NCI-H1436 treated with DMSO at 0.1 percent for 48 hours (cell line): ENCODE measurements at places on chromosomes 7 and 10.

GRCh38 chr10:116567335-116567734 lies 21.6 kb downstream of the PNLIP start:
- DNase-seq, result no peak

- no peak for DNase-seq
Observed at GRCh38 chr10:58593008-58593407, 80.3 kb downstream of the BICC1 start.

GRCh38 chr7:1914743-1915142 lies 244.7 kb downstream of the ELFN1 start:
- no peak for DNase-seq

DNA sequence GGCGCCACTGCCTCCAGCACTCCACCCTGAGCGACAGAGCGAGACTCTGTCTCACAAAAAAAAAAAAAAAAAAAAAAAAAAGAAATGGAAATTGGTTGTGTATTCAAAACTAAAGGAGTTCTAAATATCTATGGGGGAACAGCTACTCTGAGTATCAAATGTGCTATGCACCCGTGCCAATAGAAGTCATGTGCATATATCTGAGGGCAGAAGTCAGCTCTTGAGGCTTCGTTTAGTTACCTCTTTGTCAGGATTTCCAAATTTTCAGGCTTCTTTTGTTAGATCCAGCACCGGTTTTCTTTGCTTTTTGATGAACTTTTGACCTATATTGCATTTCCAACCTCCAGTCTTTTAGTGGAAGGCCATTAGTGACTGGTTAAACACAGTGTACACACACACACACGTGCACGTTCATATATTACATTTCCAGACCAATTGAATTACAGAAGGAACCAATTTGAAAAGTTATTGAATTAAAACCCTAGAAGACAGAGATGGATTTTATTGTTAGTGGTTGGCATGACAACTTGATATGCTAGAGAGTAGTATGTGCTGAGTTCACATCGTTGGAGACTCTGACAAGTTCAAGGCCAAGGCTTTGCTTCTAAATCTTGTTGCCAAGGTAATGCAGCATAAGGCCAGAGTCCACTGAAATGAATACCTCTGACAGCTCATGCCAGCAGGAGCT lies 33.1 kb upstream of the ADD3 start:
- DNase-seq, result no peak

DNA sequence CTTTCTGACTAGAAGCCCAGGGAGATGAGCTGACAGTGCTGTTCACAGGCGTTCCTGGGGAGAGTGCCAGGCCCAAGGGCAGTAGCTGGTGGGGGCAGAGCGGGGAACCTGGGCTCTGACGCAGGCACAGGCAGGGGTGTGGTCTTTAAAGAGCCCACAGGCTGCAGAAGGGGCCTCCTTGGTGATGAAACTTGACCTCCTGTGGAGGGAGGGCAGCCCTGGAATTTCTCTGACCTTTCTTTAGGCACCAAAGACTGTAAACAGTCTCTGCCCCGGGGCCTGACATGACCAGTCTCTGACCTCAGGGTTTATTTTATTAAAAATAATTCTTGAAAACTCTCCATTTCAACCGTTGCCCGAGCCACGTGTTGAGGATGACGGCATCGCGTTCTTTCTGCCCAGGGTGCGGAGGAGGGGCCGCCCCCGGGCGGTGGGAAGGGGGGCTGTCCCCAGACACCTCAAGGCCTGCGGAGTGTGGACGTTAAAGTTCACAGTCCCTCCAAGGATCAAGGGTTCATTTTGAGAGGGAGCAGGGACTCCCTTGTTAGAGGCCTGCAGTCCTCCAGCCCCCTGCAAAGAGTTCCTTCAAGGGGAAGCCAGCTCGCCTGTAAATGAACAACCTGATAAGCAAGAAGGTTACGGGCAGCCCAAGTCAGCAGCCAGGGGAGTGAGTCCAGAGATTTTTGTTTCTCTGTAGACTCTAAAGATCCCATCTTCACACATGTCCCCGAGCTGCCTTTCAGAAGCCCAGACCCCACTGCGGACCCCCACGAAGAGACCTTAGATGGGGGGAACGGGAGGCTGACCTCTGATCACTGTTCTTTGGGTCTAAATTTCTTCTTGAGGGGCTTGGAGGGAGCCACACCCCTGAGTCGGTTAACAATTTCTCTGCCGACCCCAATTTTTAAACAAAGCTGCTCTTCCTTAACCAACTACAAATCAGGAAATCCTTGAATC lies 128.9 kb downstream of the VIPR2 start:
- no peak for DNase-seq

DNA sequence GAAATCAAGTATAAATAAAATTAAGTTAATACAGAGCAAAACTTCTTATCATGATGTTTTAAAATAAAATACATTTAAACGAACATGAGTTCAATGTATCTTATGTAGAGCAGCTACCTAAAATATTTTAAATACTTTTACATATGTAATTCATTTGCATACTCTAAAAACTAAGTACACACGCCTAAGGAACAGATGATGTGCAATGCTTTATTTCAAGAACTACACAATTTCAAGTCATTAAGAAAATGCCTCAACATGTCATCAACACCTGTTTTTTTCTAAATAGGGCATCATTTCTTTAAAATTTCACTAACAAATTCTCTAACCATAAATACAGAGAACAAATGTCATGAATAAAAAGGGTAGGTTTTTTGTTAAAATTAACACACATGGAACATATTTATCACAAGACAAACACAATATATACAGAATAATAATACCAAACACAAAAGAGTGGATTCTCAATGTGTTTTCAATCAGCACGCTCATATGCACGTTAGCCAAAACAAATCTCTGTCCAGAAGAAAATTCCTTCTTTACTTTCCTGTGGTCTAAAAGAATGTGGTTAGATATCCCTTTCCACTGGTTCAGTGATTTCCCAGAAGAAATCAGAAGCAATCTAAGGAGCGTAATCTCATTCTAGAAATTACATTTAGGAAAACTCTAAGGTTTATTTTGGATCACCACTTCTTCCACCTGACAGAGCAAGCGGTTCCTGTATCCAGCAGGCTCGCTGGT lies 73.0 kb upstream of the PFKP start:
- DNase-seq, result no peak

- no peak for DNase-seq
Observed at GRCh38 chr10:59879363-59879913, 26.9 kb downstream of the CCDC6 start.

DNA sequence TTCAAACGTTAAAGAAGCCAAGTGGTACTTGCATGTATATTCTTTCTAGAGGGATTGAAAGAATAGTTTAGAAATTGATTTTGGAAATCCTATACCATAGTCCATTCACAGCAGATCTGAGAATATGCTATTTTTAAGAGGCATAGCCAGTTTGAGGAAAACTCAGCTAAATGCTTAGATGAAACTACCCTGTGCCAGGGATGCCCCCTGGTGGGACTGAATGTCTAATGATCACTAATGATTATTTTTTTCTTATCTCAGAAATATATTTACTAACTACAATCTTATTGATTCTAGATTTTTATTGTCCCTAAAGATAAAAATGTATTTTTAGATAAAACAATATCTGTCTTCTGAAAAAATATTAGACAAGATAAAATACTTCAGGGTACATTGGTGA lies 844.9 kb upstream of the PHF14 start:
- no peak for DNase-seq

GRCh38 chr7:130896051-130896881 lies 162.3 kb upstream of the KLF14 start:
- no peak for DNase-seq

GRCh38 chr10:112471878-112472487 lies 25.0 kb downstream of the VTI1A start:
- no peak for DNase-seq

GRCh38 chr10:45280113-45280760 lies 35.2 kb downstream of the OR13A1 start:
- DNase-seq, result no peak

DNA sequence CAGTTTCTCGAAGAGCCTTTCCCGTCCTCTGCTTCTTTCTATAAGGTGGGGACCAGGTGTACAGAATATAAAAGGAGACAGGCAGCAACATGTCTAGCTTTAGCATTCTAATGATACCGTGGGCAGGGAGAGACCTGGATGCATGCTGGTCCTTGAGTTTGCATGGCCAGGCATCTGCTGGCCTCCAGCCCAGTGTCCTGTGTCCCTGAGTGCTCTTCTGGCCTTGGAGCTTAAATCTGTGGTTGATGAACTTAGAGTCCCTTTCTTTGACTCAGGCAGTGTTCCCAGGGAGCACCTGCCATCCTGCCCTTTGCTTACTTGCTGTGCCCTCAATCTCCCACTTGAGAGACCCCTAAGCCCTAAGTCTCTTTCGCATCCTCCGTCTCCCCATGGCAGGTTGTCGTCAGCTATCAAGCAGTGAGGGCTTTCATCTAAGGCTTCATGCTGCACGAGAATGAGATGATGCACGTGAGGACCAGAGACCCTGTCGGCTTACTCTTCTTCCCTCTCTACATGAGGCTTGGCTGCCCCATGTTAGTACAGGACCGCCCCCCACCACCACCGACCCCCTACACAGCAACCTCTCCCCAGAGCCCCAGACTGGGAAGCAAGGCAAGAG lies 313.4 kb upstream of the C7orf33 start:
- no peak for DNase-seq

DNA sequence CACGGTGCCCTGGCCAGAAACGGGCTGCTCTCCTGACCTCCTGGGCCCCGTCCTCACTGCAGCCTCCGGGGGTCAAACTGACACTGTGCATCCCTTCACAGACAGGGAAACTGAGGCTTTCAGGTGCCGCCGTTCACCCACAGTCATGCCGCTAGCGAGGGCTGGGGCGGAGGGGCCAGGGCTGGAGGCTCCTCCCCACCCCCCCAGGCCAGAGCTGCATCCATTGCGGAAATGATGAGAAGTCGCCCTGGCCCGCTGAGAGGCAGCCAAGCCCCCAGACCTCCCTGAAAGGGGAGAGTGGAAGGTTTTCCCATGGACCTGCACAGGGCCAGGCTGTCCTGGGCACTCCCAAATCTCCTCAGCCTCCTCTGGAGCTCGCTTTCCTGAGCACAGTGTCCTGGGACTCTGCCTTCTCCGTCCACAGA lies 16.5 kb upstream of the INPP5A start:
- DNase-seq, result no peak

- DNase-seq, result no peak
Observed at GRCh38 chr7:123327661-123328060, 127.9 kb upstream of the SLC13A1 start.

GRCh38 chr7:155405399-155406318 lies 52.3 kb upstream of the EN2 start:
- DNase-seq, result no peak

DNA sequence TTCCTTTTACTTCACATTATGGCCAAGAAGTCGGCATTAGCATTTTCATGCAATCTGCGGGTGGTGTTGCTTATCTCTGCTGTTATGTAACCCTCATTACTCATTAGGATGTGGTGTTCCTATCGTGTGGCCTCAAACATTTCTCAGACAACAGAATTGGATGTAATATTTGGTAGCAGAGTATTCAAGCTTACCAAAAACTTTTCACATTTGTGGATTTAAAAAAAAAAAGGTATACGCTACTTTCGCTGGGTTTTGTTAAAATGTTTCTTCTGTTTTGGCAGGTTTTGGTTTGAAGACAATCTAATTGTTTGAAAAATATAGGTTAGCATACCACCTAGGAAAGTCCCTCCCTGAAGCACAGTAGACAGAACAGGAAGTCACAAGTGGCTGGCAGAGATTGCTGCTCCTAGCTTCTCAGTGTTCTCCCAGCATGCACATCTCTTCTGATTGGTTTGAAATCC lies 128.8 kb downstream of the GATA3 start:
- no peak for DNase-seq

DNA sequence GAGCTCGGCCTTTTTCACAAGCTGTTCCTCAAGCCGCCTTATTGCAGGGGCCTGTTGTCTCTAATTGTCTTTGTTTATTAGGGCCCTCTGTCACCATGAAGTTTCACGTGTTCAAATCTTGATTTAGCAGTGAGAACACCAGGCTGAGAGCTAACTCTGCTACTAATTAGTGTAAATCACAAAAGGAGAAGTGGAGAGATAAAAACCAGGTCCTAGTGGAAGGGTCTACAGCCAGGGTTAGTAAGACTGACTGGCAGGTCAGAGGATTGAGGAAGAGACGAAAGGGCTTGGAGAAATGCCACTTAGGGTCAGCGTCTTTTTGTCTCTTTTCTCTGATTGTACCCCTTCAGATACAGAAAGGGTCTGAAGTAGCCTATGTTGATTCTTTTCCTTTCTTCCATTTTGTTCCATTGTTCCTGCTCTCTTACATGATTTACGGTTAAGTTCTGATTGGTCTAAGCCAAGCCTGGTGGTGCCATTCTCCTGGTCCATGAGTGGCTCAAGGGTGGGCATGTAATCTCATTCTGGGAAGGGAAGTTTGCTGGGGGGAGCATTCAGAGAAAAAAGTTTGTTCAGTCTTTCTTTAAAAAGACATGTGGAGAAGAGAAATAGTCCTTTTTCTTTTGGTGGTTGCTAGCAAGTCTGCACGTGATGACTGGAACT lies 21.3 kb downstream of the SSMEM1 start:
- no peak for DNase-seq

DNA sequence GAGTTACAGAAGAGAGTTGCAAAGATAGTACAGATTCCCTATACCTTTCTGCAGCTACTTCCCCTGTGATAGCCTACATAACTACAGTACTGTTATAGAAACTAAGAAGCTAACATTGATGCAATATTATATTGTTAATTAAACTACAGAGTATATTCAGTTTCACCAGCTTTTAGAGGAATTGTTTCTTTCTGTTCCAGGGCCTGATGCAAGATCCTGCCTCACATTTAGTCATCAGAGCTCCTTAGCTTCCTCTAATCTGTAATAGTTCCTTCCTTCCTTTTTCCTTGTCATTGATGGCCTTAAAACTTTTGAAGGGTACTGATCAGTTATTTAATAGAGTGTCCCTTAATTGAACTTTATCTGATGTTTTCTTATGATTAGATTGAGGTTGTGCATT lies 56.8 kb downstream of the SDHAF3 start:
- no peak for DNase-seq

DNA sequence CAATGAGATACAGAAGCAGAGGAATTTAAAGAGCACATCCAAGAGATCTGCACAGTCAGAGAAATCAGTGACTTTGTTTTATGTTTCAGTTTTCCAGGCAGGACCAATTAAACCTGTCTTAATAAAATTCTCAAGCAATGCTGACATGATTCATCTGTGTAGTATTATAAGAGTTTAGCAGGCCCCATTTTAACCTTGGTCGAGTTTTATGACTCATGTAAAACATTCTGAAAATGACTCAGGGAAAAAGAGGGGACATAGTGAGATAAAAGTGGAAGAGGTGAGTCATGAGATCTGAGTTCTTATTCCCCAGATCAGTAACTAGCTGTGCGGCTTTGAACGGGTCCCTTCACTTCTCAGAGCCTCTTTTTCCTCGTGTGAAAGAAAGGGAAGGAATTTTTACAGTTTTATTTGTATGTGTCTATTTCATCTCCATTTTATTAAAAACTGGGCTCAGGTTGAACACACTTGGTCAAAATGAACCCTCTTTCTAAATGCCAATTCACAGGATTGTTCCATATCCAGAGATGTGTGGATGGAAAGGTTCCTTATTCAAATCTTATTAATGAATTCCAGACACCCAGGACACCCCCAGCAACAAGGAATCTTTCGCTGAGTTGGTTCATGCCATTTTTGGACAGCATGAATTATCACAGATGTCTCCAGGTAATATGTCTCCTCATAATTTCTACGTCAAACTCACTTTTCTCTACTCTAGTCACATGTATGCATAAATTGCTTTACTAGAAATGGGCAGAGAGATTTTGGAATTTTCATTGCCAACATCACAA lies 143.2 kb downstream of the JAZF1 start:
- no peak for DNase-seq

GRCh38 chr7:77569514-77570232 lies 32.6 kb downstream of the PTPN12 start:
- no peak for DNase-seq

GRCh38 chr7:127885222-127885772 lies 145.9 kb downstream of the LRRC4 start:
- DNase-seq, result no peak

GRCh38 chr7:17326378-17326777 lies 27.9 kb downstream of the AHR start:
- DNase-seq, result no peak
